ENCODE measurements at places on chromosomes 3 and 15.
A peak's percentile ranks its signal among the peaks of the same experiment; 100 is the strongest.

DNA sequence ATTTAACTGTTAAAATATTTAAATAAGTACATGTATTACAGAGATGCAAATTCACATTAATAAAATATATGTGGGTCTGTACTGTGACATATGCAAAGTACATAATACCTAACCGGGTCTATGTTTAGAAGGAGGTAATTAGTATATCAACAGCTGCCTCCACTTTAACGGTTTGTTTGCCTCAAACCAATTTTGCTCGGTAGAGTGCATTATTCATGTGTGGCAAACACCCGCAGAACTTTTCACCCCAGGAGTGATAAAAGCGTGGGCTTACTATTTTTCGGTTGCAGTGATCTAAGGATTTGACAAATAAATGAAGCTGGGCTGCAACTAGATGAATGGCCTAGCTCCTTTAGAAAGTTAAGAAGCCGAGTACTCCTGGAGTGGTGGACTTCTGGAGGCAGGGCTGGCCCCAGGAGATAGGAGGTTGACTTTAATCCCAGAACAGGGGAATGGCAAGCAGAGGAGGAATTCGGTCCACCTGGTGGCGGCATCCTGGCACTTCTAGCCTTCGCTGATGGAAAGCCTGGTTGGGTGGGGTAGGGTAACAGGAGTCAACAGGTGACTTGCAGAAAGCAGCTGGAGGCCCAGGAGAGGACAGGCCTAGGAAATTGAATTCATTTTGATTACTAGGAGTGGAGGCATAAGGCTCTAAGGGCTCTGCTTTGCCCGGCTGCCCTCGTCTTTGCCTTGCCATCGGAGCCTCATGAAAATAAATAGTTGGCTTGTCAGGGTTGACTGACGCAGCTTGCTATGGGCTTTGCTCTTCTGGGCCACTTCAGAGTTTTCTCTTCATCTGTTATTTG lies 2.4 kb downstream of the SLCO3A1 start:
- DNase-seq, result no peak

- no peak for DNase-seq
Measured at GRCh38 chr3:105356988-105357387, 9.7 kb upstream of the ALCAM start.

GRCh38 chr3:169744366-169745054 lies 20.4 kb downstream of the TERC start:
- peak; percentile 3 for DNase-seq

GRCh38 chr15:83880529-83880928 lies 226.6 kb downstream of the ADAMTSL3 start:
- DNase-seq, result no peak

- peak; percentile 98 for DNase-seq
Measured at GRCh38 chr15:88918738-88919137, 5.6 kb upstream of the MFGE8 start.

DNA sequence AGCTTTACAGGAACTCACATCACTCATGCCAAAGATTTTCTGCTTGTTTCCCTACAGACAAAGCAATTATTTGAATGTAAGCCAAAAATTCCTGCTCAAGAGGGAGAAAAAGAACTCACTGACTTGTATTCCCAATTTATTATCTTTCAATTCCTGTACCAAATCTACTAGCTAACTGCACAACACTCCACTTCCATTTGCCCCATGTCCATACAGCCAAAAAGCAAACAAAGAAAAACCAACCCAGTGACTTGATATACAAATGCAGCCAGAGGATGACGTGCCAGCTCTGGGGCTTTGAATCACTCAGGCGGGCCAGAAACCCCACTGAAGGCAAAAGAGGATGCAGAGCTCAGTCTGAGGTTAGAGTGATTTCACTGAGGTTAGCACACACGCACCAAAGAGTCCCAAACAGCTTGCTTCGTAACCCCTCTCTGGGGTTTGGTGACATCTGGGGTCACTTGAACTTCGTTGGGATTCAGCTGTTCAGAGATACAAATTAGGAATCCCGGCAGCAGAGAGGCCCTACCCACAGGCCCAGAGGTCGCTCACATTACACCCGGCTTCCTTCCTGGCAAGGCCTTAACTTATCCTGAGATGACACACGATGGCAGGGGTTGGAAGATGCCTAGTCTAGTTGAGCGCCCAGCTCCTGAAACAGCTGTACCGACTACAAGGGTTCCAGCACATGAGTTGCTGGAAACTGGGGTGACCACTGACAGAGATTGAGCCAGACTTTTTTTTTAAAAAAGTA lies 1.6 kb downstream of the RFTN1 start:
- DNase-seq, result peak; percentile 77

- DNase-seq, result peak; percentile 78
Measured at GRCh38 chr15:66080717-66081398, 172.7 kb downstream of the MEGF11 start.

DNA sequence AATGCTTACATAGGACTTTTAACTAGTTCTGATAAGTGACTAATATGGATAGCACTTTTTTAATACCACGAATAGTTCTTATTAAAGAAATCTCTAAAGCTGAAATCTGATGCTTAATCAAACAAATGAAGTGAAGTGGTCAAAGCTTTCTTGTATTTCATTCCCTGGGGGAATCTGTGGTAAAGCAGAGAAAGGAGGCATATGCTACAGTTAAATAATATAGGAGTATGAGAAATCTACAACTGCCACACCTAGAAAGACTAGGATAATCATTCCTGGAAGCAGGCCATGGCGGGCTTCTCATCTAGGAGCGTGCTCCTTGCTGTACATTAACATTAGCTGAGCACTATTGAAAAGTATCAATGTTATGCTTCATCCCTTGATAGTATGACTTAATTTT lies 835.7 kb downstream of the OTOL1 start:
- DNase-seq, result peak; percentile 32

All from fibroblast of skin of back (primary cell).